ENCODE measurements at places on chromosomes 13 and 19. TPM values are rescaled to one million over a fixed set of nuclear protein-coding genes. Genes with fewer than 3 reads are reported as not detected.

GRCh38 chr19:18782559-18783225 lies 8.4 kb downstream of the COMP start:
- no peak for DNase-seq

The RNF113B gene
- total RNA-seq: not detected

DNA sequence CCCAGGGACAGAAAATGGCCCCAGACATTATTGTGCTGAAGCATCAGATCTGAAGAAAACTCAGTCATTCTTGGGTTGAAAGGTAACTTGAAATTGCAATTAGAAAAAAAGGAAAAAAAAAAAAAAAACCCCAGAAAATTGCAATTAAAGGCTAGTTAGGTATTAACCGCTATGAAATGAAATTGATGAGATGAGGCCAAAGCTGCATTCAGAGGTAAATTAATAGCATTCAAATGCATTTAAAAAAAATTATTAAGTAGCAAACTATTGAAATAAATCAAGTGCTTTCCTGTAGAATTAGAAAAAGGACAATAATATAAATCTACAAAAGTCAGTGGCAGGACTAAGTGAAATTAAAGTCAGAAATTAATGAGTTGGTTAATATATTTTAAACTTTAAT lies 6.4 kb downstream of the PGLS start:
- no peak for DNase-seq

The MEX3D gene
- total RNA-seq: 10.1 TPM

GRCh38 chr13:79405501-79405830 lies 589 bp downstream of the RBM26 start:
- DNase-seq: no peak

DNA sequence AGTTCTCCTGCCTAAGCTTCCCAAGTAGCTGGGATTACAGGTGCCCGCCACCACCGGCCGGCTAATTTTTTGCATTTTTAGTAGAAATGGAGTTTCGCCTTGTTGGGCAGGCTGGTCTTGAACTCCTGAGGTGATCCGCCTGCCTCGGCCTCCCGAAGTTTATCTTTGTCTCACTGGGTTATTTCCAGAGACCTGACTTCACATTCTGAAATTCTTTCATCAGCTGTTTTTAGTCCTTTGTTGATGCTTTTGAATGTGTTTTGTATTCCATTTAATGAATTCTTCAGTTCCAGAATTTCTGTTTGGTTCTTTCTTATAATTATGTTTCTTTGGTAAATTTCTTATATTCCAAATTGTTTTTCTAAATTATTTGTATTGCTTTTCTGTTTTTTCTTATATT lies 55.4 kb upstream of the MLNR start:
- DNase-seq: no peak

- DNase-seq: peak; percentile 70
Measured at GRCh38 chr19:55585658-55586339, 5.2 kb upstream of the ZNF579 start.

The ELAVL3 gene
- not detected for total RNA-seq

- no peak for DNase-seq
Measured at GRCh38 chr13:43732726-43733125, 54.0 kb downstream of the ENOX1 start.

DNA sequence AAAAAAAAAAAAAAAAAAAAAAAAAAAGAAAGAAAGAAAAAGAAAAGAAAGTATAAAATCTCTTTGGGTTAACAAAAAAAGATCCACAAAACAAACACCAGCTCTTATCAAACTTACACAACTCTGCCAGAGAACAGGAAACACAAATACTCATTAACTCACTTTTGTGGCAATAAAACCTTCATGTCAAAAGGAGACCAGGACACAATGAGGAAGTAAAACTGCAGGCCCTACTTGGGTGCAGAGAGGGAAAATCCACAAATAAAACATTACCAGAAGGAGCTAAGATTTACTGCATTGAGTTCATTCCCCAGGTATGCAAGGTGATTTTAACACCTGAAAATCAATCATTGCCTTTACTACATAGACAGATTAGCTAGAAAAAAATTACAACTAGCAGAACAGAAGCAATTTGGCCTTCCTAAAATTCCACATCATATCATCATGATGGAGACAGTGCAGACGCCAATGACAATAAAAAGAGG lies 9.6 kb upstream of the CEACAM5 start:
- no peak for DNase-seq
